GM23248 (cell line): ENCODE measurements at places on chromosomes 3 and 15. TPM values are rescaled to one million over a fixed set of nuclear protein-coding genes. Genes with fewer than 3 reads are reported as not detected.

The CAMP gene
- total RNA-seq: not detected in 2 replicates

The RTP1 gene
- total RNA-seq: not detected in 2 replicates

The ZNF620 gene
- 0.32 and 0.63 TPM in 2 replicates for total RNA-seq

The LRRC2 gene
- total RNA-seq: 10.6 and 10.8 TPM in 2 replicates

The COMMD2 gene
- total RNA-seq: 30.1 and 33.8 TPM in 2 replicates

The OR5K2 gene
- total RNA-seq: not detected in 2 replicates

The GOLGA8R gene
- 0.65 and 1.0 TPM in 2 replicates for total RNA-seq

The C3orf52 gene
- 1.3 and 3.5 TPM in 2 replicates for total RNA-seq

The GADL1 gene
- 0.13 TPM in 1 of 2 replicates, not detected in the other for total RNA-seq
